Hematopoietic multipotent progenitor cell (in vitro differentiated cells): ENCODE measurements at places on chromosomes 16 and 17. TPM values are rescaled to one million over a fixed set of nuclear protein-coding genes. Genes with fewer than 3 reads are reported as not detected.

DNA sequence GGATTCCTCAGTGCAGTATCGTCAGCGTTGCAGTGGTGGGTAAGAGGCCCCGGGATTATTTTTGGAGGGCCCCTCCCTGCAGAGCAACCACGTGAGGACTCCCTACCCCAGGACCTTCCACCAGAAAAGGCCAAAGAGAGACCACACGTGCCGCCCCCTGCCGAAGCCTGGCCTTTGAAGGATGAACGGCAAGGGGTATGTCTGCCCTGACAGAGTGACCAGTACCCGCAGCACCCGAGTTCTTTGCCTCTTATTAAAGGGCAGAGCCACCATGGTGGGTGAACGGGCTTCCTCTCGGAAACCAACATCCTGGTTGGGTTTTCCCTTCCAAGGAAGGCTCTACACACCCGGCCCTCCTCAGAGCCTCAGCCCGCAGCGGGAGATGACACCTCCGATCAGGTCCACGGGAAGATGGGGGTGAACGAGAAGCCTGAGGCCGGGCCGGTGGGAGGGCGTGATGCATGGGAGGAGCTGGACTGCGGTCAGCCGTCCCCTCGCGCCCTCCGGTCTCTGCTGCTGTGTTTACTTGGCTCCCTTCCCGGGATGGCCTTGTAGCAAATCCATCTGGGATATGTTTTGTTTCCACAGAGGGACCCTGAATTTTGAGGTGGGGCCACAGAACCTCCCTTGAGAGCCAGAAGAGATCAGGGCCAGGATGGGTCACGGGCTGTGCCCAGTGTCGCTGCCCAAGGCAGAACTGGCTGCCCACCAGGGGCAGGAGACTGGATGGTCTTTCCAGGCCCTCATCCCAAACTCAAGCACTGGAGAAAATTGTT, 49.1 kb downstream of the TBC1D16 start:
- DNase-seq, result no peak

- no peak for DNase-seq
Observed at GRCh38 chr17:30534298-30534697, 57.1 kb downstream of the GOSR1 start.

Gene SOX15
- total RNA-seq, result 0.81 TPM

DNA sequence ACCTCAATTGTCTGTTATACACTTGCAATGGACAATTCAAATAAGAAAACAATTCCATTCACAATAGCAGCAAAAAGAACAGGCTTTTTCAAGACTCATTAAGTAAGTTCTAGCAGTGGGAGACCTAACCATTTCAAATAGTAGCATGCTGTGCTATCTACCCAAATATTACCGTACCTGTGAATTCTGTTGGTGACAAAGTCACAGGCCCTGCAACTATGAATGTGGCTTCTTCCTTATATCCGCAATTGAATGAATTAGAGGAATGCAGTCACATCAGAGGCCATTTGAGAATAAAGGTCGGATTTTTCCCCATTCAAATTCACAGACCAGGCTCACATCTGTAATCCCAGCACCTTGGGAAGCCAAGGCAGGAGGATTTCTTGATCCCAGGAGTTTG, 800 bp upstream of the NME4 start:
- DNase-seq, result no peak

DNA sequence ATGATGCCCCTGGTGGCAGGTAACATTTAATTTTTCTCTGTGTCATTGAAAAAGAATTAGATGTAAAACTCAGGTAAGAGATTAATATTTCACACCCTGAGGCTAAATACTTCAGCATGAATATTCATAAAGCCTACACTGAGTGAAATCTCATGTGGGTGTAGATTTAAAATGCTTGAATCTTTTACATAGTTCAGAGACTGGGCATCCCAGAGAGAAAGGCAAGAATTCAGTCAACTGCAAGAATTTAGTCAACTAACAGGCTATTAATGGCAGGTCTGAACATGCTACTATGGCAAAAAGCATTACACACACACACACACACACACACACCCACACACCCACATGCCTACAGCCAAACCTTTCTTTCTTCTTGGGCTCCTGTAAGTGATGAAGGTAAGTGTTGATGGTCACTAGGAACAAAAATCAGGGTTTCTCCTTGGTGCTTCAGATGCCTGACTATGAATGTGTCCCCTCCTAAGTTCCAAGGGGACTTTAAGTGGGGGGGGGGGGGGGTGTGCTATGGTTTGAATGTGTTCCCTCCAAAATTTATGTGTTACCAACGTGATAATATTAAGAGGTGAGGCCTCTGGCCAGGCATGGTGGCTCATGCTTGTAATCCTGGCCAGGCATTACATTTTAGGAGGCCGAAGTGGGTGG, 63.7 kb upstream of the PSMD7 start:
- no peak for DNase-seq

DNA sequence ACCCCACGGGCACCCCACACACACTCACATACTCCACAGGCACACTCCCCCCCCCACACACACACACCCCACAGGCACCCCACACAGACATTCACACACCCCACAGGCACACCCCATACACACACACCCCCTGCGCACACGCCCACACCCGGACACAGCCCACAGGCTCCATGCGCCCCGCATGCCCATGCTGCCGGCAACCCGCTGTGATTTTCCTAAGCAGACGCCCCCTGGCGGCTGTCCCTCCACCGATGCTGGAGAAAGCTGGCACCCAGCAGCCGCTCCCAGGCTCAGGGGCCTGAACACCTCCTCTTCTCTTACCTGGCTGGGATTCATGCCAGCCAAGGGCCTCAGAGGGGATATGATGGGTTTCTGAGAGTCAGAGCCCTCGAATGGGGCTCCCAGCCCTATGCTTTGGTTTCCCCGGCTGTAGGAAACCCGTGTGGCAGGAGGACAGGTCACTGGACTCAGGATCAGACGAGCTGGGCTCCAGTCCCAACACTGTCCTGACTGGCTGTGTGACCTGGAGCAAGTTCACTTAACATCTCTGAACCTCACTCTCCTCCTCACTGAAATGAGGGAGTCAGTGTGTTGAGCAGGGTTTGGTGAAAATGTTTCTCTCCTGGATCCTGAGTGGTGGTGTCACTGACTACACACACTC, 19.6 kb upstream of the TNFRSF13B start:
- DNase-seq, result peak; percentile 61

Gene GPR139
- not detected for total RNA-seq

- DNase-seq, result no peak
Observed at GRCh38 chr16:81482329-81483063, 37.9 kb downstream of the CMIP start.

- DNase-seq, result no peak
Observed at GRCh38 chr17:64097196-64097936, 32.6 kb downstream of the ERN1 start.

Gene ABCC6
- total RNA-seq, result 1.6 TPM

Gene HS3ST3B1
- total RNA-seq, result 4.6 TPM
